Renal cortical epithelial cell (primary cell): ENCODE measurements at places on chromosomes 16 and 17.

DNA sequence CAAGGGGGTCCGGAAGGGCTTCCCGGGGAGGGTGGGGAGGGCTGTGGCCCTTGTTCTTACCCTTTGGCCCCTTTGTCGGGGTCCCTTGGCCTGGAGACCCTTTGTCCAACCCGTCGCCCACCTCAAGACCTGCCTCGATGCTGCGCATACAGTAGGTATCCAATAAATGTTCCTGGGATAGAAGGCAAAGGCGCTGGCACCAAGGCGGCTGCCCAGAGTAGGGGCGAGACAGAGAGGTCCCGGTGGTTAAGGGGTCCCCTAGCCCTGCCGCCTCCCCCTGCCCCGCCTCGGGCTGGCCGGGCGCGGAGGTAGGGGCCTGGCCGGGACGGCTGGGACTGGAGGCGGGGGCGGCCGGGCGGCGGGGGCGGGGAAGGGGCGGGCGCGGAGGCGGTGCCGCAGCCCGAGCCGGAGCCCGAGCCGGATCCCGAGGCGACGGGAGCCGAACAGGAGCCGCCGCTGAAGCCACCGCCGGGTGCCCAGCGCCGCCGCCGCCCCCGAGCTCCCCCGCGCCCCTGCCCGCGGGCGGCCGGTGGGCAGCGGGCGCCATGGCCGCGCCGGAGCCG is at the start of gene NHERF2:
Gene NHERF2 (plus strand): TSS at position 442 of the 563 bp plus-strand sequence. CDS start 104 bp downstream, at position 546.
- no peak for DNase-seq

GRCh38 chr17:39927929-39928857 is 661 bp downstream of the LRRC3C start:
- no peak for DNase-seq

DNA sequence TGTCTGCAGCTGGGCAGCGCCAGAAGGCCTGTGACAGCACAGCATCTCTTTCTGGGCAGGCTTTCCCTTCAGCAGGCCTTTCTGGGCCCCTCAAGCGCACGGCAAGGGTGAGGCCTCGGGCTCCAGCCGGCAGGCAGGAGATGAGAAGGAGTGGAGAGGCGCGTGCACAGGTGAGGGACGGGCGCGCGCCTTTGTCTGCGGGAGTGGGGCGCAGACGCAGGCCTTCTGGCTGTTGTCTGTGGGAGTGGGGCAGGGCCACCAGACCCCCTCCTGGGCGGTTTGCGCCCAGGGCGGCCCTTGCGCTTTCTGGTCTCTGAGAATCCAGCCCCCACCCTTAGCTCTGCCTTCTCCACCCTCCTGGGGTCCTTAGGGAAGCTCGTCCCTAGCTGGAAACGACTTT is 6.5 kb downstream of the ZNF205 start:
- DNase-seq: no peak

- DNase-seq: no peak
Measured at GRCh38 chr17:21214777-21215541, 998 bp upstream of the TMEM11 start.

DNA sequence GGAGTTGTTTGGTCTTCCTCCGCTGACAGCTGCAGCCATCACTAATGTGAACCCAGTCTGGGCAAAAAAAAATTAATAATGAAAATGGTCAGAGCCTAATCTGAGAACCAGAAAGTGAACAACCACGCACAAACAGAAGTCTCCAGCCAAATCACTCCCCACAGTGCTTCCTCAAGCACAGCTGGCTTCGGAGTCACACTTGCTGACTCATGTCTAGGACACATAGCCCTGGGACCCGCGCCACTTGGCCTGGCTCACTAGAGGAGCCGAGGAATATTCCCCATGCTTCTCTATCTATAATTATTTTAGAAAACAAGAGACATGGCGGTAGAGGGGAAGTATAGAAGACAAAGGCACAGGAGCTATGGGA is 109.1 kb downstream of the ZFHX3 start:
- DNase-seq: peak; percentile 67

GRCh38 chr17:27349540-27350021 is 55.7 kb downstream of the WSB1 start:
- DNase-seq: no peak

DNA sequence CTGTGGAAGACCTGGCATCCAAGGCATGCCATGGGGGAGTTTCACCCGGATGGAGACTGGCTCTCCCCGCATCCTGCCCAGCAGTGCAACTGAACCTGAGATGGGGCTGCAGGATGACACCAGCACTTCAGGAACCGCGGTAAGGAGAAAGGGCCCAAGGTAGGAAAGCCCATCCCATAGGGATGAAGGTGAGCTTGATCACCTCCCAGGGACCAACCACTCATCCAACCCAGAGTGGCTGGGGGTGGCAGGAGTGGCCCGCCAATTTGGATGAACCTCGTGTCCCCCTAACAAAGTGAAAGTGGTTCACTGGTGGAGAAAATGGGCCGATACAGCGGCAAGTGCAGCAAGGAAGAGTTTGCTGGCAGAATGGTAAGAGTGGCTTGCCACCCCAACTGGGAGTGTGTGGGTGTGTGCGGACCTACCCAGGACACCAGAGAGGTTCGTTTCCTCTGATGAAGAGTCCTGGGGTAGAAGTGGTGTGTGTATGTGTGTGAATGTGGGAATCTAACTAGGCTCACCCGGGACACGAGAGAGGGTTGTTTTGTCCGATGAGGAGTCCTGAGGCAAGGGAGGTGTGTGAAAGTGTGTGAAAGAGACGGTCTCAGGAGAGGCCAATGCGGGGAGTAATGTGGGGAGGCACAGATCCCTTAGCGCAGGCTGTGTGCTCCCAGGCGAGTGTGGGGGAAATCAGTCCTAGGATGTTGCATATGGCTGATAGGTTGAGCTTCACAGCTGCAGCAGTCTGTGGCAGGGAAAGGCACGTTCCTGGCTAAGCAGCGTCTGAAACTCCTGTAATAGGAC is 22.6 kb downstream of the ACSM1 start:
- peak; percentile 15 for DNase-seq

GRCh38 chr16:88977018-88977811 is at the start of gene CBFA2T3:
CBFA2T3 (minus strand) TSS chr16:88977207; CDS start chr16:88976807, 400 bp downstream.
- no peak for DNase-seq

- DNase-seq: peak; percentile 61
Measured at GRCh38 chr17:36918211-36918691, 19.0 kb upstream of the LHX1 start.

- DNase-seq: no peak
Measured at GRCh38 chr16:78768718-78769117, 669.3 kb downstream of the WWOX start.

- DNase-seq: no peak
Measured at GRCh38 chr17:73718912-73719311, 74.7 kb upstream of the SDK2 start.

DNA sequence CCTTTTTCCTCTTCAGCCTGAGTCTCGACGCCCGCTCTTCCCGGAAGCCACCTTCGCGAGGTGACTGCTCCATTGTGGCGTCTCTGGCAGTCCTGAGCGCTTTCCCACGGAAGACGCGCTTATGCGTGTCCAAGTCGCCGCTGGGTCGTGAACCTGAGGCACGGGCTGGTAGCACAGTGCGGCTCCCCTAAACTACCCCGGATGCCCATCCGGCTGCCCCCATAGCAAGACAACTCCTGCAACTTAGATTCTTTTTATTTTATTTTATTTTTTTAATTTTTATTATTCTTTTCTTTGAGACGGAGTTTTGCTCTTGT is 2.1 kb upstream of the ESRP2 start:
- DNase-seq: no peak

GRCh38 chr17:76353004-76353598 is 615 bp downstream of the PRPSAP1 start:
- DNase-seq: no peak
